Fibroblast of gingiva (primary cell): ENCODE measurements at places on chromosomes 7 and 10.

- peak; percentile 66 for DNase-seq
Measured at GRCh38 chr10:74502963-74503608, 323.3 kb upstream of the KAT6B start.

DNA sequence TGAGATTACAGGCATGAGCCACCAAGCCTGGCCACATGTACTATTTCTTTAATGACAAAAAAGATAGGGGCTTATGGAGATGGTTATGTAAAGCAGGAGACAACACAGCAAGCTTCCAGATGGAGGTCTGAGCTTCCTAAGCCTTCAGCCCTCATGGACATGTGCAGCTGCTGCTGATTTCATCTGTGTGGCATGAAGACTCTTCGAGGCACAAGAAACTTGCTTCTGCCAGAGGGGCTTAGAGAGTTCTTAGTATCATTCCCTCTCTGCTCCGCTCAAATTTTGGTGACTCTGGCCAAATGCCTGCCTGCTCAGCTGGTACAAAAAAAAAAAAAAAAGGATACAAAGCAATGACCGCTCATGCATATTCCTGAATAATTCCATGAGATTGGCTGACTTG lies 552.5 kb downstream of the TYW1 start:
- DNase-seq: no peak

DNA sequence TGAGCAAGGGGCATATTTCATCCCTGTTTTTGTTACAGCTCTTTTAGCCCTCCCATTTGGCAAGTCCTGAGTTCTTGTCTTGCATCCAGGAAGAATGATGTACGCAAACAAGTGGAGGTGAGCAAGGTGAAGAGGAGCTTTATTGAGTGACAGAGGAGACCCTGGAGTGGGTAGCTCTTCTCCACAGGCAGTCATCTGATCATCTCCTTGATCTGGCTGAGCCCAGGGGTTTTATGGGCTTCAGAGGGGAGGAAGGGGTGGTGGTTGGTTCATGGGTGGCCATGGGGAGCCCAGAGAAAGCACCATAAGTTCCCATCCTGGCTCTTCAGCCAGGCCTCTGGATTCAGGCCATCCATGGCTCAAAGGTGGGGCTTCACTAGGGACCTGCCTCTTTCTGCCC lies 21.9 kb downstream of the STEAP1 start:
- no peak for DNase-seq

DNA sequence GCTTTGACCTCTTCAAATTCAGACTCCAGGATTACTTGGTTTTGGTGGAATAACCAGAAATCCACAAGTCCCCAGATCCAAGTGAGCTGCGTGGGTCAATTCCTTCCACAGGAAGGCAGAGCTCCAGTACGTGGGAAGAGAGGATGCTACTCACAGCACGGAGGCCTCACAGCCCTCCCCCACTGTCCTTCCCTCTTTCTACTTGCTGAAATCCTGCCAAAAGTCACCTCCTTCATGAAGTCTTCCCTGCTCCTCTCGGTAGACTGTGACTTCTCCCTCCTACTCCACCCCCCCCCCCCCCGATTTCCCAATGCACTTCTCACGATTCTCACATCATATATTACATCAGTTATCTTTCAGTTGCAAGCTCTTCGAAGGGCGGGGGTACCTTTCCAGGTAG lies 12.3 kb downstream of the CAMK2G start:
- no peak for DNase-seq

- DNase-seq: no peak
Measured at GRCh38 chr10:1538531-1539061, 198.7 kb downstream of the ADARB2 start.

- DNase-seq: no peak
Measured at GRCh38 chr7:24874791-24875190, 105.2 kb downstream of the OSBPL3 start.
